ENCODE measurements at places on chromosomes 11 and 22.

GRCh38 chr22:30276039-30276438 lies 9.4 kb upstream of the OSM start:
- no peak for DNase-seq

DNA sequence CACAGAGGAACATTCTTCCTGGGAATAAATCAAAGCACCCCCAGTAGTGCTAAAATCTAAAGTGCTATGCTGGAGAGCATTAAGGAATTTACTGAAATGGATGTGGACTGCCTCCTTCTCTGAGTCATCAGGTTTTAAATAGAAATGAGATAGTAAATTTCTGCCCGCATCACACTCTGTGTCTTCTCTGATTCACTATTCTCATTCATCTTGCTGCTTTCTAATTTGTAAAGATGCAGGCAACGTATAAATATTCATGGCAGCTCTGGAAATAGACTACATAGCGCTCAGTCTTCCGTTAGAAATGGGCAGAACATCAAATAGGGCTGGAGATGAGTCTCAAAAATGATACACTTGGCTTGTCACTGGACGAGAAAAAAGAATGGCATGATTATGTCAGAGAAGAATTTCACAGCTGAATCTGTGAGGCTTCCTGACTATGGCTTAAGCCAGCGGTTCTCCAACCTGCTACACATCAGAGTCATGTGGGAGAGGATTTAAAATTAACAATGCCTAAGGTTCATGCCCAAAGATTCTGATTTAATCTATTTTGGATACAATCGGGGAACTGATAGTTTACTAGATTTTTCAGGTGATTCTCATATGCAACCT lies 178.2 kb downstream of the LRRC4C start:
- no peak for DNase-seq

DNA sequence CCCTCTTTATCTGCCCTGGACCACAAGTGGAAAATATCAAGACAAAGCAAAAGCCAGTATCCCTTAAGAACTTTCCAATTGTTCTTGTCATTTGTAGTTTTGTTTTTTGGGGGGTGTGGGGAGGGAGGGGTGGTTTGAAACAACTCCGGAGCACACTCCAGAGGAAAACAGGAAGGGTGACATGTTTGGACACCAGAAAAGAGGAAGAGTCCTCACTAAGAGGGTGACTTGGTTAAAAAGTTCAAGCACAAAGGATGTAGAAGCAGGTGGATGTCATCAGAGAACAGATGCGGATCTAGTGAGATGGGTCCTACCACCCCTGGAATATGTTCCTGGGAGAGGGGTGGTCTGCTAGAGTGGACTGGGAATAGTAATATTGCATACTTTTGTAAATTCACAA lies 25.8 kb downstream of the ADAMTS8 start:
- DNase-seq, result no peak

DNA sequence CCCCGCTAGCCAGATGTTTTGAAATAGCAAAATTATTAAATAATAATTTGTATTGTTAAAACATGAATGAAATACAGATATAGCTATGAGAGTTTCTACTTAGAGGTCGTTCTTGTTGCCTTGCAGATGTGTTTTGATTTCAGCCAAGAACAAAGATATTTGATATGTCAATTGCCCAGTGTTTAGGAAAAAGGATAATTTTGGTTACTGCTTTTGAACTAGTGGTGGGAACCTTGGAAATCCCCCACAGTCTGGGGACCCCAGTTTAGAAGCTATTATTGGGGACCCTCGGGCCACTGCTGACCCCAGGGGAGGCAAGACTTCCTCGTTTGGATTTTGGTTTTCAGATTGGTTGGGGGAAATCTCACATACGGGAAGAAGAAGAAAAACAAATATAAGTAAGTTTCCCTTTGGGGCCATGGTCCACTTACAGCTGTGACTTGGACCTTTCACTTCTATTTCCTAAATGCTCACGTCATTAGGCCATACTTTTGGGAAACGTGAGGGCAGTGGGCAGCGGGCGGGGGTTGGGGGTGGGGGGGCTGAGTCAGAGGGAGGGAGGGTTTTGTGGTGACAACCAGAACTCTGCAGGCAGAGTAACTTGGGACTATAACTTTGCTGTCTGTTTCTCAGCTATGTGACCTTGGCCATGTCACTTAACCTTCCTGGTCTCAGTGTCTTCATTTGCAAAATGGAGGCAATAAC lies 37.0 kb downstream of the LDLRAD3 start:
- no peak for DNase-seq

- DNase-seq, result no peak
These were observed 19.8 kb upstream of the PGM2L1 start for GRCh38 chr11:74417860-74418508.

- no peak for DNase-seq
These were observed 12.3 kb downstream of the CBX6 start for GRCh38 chr22:38859581-38860282.

DNA sequence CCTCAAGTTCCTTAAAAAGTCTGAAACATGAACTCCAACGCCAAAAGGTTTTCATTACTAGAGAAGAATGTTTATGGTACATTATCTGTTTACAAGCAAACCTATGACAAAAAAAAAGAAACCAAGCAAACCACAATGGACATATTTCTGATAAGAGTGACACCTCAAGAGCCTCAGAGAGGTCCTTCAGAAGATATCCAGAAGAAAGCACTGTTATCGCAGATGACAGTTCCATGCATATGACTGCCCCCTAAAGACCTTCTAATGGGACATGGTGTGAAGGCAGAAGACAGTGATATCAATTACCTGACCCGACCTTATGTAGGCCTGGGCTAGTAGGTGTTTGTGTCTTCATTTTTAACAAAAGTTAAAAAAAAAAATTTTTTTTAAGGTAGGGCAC lies 3.1 kb downstream of the HDHD5 start:
- DNase-seq, result no peak

DNA sequence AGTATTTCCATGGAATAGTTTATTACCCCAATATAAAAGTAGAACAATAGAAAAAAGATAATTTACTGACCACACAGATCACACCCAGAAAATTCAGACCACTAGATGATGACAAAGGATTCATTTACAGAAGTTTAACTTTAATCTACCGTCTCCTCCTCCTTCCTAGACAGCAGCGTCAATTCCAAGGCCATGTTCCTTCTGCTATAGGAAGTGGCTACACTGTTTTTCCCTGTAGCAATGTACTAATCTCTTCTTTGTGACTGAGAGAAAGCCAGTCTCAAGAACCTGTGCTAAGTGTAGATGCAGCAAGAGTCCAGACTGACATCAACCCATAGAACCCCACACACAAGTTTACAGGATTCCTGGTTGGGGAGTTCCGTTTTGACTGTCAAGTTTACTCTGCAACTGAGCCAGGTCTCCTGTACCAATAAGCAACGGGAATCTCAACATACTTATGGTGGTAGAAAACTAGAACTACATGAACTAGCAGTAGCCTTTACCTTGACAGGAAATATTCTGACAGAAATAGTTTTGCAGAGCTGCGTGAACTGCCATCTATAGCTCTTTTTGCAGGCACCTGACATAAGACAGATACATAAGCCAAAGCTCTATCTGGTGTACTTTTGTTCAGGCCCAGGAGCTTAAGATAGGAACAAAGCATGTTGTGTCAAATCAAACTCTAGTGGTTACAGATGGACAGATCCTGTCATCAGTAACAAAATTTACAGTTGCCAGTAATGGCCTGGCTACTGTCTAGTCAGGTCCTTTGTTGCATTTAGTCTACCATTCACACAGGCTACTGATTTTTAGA lies 42.9 kb downstream of the MRTFA start:
- no peak for DNase-seq

DNA sequence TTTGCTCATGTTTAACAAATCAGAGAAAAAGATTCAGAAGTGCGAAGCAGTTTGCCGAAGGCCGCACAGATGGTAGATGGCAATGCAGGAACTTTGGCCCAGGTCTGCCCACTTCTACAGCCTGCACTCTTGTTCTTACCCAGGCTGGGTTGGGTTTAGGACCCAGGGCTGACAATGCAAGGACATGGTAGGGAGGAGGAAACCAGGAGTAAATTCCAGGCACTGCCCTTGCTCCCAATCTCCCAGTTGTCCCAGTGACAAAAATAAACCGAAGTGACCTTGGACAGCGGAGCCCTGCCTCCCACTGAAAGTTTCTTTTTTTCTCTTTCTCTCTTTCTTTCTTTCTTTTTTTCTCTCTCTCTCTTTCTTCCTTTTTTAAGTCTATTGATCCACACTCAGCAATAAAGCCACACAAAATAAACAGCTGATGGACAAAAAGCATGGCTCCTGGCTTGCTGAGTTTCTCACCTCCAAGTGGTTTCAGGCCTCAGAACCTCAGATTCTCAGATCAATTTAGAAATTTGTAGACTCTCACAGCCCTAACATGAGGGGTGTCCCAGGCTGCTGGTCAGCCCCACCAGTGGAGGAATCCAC lies 33.5 kb upstream of the FCHSD2 start:
- no peak for DNase-seq

DNA sequence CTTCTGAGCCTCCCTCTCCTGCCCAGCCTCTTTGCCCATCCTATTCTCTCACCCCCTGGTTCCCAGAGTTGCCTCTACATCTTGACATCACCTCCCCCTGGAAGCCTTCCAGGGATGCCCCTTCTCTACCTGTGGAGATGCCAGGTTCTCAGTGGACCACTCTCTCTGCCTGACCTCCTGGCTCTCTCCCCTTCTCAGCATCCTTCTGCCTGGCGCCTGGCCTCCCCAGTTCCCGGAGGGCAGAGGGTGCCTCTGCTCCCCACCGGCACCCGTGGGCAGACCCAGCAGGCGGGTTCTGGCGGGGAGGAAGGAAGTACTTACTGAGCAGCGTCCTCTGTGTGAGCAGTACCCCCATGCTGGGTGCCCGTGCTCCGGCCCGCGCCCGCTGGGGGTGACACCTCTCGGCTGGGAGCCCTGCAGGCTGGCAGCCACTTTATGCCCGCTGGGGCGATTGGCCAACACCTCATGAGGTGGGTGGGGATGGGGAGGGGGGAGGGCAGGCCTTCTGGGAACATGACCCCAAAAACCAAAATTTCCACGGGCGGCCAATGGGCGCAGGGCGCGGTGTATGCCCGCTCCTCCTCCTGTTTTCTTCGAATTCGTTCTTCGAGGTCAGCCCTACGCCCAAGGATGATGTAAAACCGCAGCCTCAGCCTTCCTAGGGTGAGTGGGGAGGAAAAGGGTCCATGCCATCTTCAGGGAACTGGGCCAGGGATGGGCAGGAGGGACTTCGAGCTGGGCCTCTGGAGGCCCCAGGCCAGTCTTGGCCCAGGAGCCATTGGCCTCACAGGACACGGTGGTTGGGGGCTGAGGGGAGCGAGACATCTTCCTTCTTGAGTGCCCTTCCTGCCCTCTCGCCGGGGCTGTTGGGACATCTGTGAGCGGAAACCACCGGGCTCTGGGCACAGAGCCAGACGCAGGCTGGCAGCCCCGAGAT lies at the start of gene OSM:
TSS of gene OSM (minus strand) at position 407 of the 937 bp plus-strand sequence. CDS start at position 355, 52 bp downstream.
- DNase-seq, result no peak

GRCh38 chr11:95335989-95336388 lies 105.0 kb upstream of the SESN3 start:
- no peak for DNase-seq

- DNase-seq, result no peak
These were observed 13.2 kb upstream of the OR4C12 start for GRCh38 chr11:49995565-49995964.

- DNase-seq, result no peak
These were observed 186.4 kb downstream of the BUD13 start for GRCh38 chr11:116586392-116586791.

GRCh38 chr11:36750349-36750748 lies 152.3 kb upstream of the RAG2 start:
- DNase-seq, result no peak

GRCh38 chr11:11149671-11150459 lies 203.2 kb downstream of the CSNK2A3 start:
- DNase-seq, result no peak

DNA sequence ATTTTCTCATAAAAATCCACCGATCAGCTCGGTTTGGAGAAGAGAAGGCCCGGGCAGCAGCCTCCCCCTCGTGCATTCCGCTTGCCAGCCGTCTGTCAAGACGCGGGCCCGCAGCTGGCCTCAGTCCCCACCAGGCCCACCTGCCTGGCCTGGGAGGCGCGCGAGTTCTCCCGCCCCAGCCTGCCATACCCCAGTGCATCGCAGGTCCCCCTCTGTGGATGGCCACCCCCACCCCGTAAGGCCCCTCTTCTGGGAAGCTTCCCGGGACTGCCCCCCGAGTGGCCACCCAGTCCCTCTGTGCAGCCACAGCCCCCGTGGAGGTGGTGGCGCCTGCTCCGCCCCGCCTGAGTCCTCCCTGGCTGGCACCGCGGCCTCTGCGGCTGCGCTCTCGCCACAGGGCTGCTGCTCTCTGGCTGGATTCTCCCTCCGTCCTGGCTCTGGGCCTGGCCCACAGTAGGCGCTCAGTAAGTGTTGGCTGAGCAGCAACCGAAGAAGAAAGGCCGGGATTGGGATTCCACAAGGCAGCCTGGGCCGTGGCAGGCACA lies 74.0 kb upstream of the TCF20 start:
- DNase-seq, result no peak

DNA sequence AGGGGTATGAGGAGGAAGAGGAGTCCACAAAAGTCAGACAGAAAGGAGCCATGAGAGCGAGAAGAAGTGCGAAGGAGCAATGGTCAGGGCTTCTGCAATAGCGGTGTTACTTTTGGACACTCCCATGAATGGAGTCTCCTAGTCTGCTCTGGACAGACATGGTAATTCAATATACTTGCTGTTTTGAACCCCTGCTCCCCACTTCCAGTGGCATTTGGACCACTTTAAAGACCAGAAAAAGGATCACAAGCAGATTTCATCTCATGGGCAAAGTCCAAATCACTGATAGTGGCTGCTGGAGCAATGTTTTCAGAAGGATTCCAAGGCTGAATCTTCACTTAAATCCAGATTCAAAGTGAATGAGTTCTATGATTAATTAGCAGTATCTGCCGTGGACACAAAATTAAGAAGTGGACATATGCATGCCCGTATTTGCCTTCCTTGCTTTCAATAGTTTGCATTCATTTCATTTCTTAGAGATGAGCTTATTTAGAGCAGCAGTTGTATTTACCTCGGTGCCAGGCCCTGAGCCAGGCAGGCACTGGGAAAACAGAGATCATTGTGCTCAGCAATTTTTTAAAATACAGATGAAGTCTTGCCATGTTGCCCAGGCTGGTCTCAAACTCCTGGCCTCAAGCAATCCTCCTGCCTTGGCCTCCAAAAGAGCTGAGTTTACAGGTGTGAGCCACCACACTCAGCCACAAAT lies 72.0 kb downstream of the SLC1A2 start:
- no peak for DNase-seq

- DNase-seq, result no peak
These were observed 109.2 kb downstream of the RAB38 start for GRCh38 chr11:88066090-88066489.
